NCI-H446 (cell line): ENCODE measurements at places on chromosomes 3 and 15.

- no peak for DNase-seq
Observed at GRCh38 chr15:90819850-90820249, 48.5 kb upstream of the FURIN start.

- DNase-seq, result peak; percentile 96
Observed at GRCh38 chr3:101573449-101574387, at the start of gene PCNP. PCNP (plus strand) TSS chr3:101574180; CDS start chr3:101574216, 36 bp downstream.

DNA sequence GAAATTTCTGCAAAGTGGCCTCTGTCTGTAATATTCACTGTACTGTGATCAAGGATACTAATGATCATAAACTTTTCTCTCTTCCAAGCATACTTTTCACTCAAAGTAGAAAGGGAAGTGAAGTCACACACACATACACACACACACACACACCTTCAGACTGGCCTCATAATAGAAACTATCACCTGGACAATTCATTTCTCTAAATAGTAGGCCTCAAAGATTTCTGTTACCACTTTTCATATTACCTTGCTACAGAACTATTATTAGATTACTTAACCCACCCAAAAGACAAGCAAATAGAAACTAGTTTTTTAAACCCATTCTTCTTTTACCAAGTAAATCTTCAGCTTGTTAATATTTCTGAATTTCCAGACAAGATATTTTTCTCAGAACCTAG, 12.2 kb downstream of the CPB1 start:
- no peak for DNase-seq

GRCh38 chr15:31254431-31255175, 72.0 kb upstream of the KLF13 start:
- no peak for DNase-seq

- DNase-seq, result no peak
Observed at GRCh38 chr3:139430493-139430892, 41.0 kb upstream of the COPB2 start.

GRCh38 chr3:39961230-39961629, 151.8 kb downstream of the MYRIP start:
- DNase-seq, result no peak

DNA sequence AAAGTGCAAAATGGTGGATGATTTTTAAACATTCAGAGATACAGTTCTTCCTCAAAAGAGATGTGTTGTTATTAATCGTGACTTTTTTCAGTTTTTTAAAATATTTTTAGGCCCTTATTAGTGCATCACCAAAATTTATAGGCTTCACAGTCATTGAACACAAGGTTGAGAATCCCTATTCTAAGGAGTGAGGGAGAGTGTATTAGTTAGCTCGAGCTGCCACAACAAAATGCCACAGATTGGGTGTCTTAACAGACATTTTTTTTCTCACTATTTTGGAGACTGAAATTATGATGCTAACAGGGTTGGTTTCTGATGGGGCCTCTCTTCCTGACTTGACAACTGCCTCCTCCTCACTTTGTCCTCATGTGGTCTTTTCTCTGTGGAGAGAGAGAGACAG, 145.9 kb upstream of the TPRG1 start:
- no peak for DNase-seq

- no peak for DNase-seq
Observed at GRCh38 chr15:36571301-36571700, 8.1 kb upstream of the CDIN1 start.

DNA sequence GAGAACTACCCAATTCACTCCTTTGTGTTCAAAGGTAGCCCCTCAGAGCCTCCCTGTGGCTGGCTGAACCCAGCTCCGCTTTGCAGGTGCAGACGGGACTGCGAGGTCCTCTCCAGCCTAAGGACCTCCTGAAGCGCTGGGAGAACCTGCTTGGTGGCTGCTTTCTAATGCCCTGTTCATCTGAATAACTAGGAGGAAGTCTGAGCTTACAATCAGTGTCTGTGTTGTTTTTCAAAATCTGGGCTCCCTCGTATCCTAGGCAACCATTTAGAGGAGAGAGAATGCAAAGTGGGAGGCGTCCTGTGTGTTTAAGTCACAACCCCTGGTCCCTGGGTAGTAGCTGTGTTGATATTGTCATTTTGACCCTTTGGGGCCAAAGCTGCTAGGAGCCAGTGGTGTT, 99.9 kb downstream of the GABRG3 start:
- no peak for DNase-seq

DNA sequence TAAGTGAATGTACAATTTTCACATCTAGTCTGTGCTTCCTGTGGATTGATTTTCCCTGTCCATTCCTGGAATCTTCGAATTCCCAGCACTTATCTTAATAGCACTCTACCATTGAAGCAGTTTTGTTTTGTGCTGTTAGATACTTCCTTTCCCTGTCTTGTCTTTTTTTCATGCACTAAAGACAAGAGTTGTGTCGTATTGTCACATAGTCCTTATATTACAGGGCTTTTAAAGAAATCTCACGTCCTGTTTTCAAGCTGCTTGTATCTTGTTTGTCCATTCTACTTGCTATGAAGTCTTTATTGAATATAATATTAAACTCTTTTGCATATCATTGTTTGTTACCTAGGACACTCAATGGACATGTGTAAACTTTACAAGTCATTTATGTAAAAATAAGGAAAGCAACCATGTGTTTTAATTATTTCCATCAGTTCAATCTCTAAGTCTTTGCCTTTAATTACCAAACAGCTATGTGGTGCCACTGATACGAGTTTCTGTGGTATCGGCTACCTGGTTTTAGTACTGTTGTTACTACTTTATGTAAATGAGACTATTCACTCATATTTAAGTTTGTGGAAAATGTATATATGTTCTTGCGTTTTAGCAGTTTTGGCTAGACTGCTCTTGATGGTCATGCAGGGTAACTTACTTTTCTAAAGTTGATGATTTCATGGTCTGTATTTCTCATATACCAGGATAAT, 10.3 kb downstream of the PIK3CA start:
- DNase-seq, result no peak

GRCh38 chr3:170889132-170889531, 19.1 kb upstream of the RPL22L1 start:
- peak; percentile 45 for DNase-seq

DNA sequence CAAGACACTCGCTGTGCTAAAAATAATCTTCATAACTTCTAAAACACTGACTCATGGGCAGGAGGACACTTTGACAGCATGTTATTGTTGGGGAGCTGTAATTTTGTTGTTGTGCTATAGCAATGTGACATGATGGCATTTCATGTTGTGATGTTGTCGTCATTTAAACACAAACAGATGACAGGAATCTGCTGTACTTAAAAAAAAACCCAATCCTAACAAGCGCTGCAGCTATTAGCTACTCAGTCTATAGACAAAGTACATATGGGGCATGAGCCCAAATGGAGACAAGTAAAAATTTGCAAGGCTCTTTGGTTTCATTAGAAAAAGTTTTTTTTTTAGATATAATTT, 828 bp upstream of the ATOSA start:
- no peak for DNase-seq

GRCh38 chr3:5254281-5255048, 67.0 kb downstream of the EDEM1 start:
- DNase-seq, result no peak

DNA sequence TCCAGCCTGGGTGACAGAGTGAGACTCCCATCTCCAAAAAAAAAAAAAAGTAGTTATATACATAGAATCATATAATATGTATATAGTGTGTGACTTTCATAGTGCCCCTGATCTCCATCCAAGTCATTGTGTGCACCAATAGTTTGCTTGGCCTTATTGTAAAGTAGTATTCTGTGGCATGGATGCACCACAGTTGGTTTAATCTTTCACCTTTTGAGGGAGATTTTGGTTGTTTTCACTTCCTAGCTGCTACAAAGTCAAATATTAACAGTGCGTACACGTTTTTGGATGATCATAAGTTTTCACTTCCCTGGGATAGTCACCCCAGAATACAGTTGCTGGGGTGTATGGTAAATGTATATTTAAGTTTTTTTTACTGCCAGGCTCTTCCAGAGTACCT, 162.8 kb downstream of the PTPRG start:
- no peak for DNase-seq

DNA sequence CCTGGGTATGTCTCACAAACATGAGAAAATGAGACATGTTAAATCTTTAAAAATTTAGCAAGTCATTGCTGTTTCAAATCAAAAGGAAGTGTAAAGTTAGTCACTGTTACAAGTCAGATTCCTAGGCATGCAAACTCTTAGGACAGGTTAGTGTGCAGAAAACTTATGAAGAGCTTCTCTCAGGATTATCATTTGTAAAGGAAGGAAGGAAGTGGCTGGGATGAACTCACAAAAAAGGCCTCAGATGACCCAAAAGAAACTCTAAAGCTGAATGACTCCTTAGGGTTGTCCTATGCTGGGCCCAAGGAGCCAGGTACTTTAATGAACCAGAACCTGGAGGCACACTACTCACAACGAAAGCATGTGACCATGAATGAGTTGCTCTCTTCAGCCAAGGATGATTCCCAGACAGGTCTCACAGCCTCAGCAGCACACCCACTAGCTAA, 25.0 kb downstream of the MSL2 start:
- no peak for DNase-seq

- DNase-seq, result no peak
Observed at GRCh38 chr3:15041950-15042349, 23.2 kb downstream of the MRPS25 start.

GRCh38 chr3:129323651-129324294, 45.1 kb downstream of the HMCES start:
- no peak for DNase-seq

GRCh38 chr15:57215326-57215725, 161.0 kb upstream of the CGNL1 start:
- no peak for DNase-seq

DNA sequence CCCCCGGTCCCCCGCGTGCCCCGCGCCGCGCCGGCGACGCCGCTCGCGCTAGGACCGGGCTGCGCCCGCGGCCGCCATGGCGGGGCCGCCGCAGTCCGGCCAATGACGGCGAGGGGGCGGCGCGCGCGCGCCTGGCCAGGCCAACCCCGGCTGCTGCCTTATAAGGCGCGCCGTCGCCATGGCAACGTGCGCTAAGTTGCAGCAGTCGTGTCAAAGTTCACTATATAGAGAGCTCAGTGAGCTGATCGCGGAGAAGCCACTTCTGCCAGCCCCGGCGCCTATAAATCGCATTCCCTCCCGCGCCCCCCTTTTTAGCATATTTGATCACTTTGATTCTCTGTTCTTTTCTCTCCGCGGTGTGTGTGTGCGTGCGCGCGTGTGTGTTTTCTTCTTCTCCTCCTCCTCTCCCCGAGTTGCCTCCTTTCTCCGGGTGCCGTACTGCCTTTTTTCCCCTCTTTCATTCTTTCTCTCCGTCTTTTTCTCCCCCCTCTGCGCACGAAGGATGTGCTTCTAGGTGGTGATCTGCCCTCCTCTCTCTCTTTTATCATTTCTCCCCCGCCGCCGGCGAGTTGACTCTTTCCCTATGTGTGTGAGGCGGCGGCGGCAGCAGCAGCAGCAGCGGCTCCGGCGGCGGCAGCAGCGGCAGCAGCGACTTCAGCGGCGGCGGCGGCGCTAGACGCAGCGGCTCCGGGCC, at the start of gene NR2F2:
Gene NR2F2, plus strand, starts transcription at position 251 of the 694 bp plus-strand sequence. CDS start 1,406 bp downstream, outside the sequence.
- DNase-seq, result peak; percentile 94

DNA sequence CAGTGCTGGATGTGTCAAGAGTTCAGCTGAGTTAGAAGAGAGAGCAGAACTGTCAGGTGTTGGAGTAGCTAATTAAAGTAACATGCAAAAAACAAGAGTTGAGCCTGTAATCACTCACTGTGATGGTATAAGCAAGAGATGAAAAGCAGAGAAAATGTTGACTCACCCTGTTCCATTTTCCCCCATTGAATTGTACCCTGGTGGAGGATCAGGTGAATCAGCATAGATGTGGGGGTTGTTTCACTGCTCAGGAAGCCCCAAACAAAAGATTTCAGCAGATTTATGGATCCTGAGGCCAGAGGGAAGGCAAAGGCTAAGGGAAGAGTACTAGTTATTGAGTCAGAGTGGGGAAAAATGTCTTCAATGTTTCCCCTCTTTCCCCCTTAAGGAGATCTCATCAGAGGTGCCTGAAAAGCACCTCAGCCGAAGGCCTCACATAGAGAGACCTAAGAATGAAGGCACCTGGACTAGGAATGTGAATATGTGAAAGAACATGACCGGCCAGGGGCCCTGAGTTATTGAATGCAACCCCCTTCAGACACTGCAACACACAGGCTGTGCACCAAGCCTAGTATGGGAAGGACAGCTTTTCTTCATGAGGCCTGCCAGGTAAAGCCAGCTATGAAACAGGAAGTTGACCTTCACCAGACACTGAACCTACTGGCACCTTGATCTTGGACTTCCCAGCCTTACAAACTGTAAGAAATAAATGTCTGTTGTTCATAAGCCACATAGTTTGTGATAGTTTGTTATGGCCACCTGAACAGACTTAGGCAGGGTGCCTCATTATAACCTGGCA, 90.1 kb downstream of the TMCO5A start:
- DNase-seq, result no peak

DNA sequence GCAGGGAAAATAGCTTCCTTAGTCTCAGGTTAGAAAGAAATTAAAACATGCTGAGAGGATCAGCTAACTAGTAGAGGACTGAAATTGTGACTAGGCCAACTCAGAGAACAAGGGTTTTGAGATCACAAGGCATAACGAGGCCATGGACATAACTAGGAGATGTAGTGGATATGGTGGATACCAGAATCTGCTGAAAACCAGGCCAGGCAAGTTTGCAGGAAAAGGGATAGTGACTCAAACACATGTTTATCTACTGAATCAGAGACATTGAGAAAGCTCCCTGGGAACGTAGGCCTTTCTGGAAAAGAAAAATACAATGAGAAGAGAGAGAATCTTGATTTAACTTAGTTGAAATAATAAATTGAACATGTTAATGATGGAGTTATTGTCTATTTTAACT, 326.5 kb upstream of the GBE1 start:
- no peak for DNase-seq

- no peak for DNase-seq
Observed at GRCh38 chr15:25481208-25481859, 42.5 kb upstream of the UBE3A start.

DNA sequence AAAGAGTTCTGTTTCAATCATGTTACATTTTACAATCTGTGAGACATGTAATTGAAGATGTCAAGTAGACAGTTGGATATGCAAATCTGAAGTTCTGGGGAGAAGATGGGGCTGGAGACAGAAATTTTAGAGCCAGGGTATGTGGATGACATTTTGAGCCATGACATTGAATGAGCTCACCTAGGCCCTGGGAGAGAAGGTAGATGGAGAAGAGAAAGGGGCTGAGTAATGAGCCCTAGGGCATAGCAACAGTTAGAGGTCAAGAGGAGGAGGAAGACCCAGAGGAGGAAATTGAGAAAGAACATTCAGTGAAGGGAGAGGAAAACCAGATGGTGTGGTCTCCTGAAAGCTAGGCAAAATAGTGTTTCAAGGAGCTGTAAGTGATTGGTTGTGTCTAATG, 15.3 kb downstream of the TMEM266 start:
- DNase-seq, result no peak
